Omental fat pad (tissue), 4 donors: ENCODE measurements at places on chromosomes 16 and 17. TPM values are rescaled to one million over a fixed set of nuclear protein-coding genes. Genes with fewer than 3 reads are reported as not detected.

GRCh38 chr16:70324998-70325747 is 21.5 kb upstream of the DDX19A start:
- no peak for DNase-seq

GRCh38 chr17:82876149-82876548 is 36.3 kb upstream of the ZNF750 start:
- no peak for DNase-seq

GRCh38 chr16:72646615-72647014 is 401.3 kb downstream of the ZFHX3 start:
- DNase-seq, result no peak

GRCh38 chr17:58324409-58325288 is 3.9 kb downstream of the TSPOAP1 start:
- DNase-seq, result no peak

DNA sequence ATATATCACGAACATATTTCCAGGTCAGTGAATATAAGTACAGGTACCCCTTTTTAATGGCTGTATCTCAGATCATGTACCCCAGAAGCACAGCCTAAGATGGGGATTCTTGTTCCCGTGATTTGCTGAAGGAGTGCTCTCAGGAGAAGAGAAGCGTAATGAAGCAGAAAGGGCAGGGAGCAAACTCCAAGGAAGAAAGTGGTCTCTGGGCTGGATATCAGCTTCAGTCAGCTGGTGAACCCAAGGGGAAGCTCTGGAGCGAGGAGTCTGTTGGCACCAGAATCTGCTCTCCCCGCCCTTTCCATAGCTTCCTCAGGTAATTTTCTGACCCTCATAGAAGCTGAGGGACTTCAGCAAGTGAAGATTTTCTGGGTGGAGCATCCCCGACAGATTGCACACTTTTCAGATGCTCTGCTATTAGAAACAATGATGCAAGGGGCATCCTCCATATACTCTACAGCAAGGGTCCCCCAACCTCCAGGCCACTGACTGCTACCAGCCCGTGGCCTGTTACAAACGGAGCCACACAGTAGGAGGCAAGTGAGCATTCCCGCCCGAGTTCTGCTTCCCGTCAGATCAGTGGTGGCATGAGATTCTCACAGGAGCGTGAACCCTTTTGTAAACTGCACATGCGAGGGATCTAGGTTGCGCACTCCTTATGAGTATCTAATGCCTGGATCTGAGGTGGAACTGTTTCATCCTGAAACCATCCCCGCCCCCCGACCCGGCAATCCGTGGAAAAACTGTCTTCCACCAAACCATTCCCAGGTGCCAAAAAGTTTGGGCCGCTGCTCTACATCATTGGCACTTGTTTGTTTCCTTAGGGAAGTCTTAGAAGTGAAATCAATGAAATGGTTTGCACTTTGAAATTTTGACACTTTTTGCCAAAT is 4.4 kb downstream of the FAHD1 start:
- no peak for DNase-seq

- peak; percentile 76 for DNase-seq
Observed at GRCh38 chr17:59154721-59155438, at the start of gene SKA2. Gene SKA2, minus strand, starts transcription at chr17:59155186. Its CDS starts 23 bp downstream, at chr17:59155163.

DNA sequence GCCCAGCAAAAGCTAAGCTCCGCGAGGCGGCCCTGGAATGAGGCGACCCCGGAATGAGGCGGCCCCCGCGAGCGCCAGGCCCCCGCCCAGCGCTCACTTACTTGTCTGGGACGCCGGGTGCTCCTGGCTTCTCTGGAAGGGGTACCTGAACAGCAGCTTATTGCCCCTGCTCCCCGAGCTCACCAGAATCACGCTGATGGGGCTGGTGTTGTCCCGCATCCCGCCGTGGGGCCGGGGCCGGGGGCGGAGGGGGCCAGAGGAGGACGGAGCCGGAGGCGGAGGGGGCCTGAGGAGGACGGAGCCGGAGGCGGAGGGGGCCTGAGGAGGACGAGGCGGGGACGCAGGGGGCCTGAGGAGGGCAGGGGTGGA is 440 bp downstream of the NPRL3 start:
- DNase-seq, result no peak

GRCh38 chr16:21301168-21301894 is 23.2 kb upstream of the CRYM start:
- DNase-seq, result peak; percentile 43

DNA sequence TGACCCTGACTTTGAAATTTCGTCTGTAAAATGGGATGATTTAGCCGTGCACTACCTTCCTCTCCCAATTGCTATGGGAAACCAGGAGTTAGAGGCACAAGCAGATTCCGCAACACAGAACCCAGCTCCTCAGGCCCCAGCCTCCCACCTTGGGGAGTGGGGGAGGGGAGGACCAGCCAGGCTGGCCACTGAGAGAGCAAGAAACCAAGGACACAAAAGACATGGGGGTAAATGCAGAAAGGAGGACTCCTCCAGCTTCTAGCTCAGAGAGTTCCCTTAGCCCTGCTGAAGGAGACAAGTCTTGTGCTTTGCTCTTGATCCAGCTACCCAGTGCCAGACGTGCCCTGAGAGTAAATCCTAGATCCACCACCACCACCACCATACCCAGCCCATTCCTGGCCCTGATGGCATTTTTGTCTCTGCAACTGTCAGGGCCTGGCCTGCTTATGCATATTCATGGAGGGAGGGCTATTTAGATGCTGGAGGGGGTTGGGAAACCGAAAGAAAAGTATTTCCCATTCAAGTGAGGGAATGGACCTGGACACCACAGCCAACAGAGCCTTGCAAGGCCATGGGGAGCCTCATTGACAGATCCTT is 25.9 kb downstream of the PITPNM3 start:
- DNase-seq, result no peak

- no peak for DNase-seq
Observed at GRCh38 chr16:84196727-84197394, 5.9 kb downstream of the ADAD2 start.

ZNF423 gene
- 9.7 TPM for total RNA-seq

KRTAP4-3 gene
- total RNA-seq, result not detected
